Right ventricle myocardium inferior (tissue), 1 donor: ENCODE measurements at places on chromosomes 7 and 10.

DNA sequence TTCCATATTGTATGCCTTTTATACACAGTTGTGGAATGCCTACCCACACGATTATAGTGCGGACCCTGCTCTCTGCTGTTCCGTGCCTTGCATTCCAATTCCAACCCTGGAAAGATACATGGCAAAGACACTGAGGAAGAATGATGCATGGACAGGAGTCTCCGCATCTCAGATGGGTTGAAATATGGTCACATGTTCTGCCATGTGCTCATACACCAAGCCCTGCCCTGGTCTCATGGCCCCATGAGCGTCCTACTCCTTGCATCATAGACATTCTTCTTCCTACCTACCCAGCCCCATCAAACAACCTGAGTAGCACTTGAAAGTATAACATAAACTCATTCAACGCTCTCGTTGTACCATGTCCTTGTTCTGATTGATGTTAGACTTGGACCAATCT, 6.3 kb downstream of the SLC39A12 start:
- no peak for DNase-seq

DNA sequence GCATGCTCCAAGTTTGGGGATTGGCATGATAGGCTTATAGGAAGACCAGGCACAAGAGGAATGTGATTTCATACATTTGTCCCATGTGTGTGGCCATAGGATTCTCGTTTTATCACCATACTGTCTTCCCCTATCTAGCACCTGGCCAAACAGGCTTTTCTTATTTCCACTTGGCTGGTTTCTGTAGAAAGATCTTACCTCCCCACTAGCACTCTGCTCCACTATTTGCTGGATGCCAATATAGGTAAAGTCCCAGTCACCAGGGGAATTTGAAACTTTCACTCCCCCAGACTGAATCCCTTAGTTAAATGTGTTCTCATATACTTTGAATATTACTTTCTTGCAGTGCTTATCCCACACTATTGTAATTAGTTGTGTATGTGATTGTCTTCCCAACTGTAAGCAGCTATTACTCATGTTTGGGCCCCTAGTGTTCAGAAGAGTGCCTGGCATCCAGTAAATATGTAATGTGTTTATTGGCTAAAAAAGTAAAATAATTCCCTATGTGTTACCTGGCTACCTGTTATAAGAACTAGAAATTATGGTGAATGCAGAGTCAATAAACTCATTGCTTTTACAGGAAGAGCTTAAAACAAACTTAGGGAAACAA, 109.0 kb downstream of the LRMDA start:
- no peak for DNase-seq

GRCh38 chr10:81019029-81019890, 481.6 kb downstream of the SH2D4B start:
- no peak for DNase-seq

- no peak for DNase-seq
Observed at GRCh38 chr7:121447911-121448300, 51.8 kb upstream of the FAM3C start.

DNA sequence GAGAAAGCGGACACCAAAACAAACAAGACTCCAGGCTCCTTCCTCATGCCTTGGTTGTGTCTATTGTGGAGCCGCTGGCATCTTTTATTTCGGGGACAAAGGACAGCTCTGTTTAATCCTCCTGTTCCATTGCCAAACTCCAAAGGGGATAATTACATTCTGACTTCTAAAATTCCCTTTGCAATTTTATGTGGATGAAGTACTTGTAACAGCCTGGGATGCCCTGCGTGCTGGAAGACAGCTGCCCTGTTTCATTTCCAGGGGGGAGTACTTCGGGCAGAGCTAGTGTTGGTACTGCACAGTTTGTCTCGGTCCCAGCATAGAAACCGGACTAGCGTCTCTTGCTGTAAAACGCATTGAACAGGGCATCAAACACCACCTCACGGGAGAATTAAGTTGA, 90.9 kb downstream of the BAMBI start:
- no peak for DNase-seq
